ENCODE measurements at places on chromosomes 11 and 22.

- DNase-seq, result no peak
Measured at GRCh38 chr11:92819830-92820229, 149.6 kb upstream of the MTNR1B start.

- DNase-seq, result no peak
Measured at GRCh38 chr11:33027846-33028536, 11.4 kb upstream of the TCP11L1 start.

GRCh38 chr22:24791362-24791761 is 14.6 kb upstream of the SGSM1 start:
- no peak for DNase-seq

GRCh38 chr11:82682003-82682751 is 51.5 kb downstream of the FAM181B start:
- no peak for DNase-seq

DNA sequence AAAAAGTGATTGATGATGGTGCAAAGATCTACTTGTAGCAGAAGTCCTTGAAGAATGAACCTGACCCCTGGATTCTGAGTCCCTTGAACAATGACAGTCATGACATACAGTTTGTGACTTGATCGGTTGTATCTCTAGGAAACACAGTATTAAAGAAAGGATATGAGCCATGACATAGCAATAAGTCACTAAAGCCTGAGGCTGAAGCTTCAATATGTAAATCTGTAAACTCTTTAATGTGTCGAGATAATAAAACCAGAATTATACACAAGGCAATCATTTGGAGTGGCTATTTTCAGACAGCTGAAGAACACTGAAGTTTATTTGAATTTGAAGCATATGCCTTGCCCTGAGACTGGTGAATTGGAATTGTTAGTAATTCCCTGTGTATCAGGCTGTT is 911.5 kb upstream of the RAG2 start:
- no peak for DNase-seq
